ENCODE measurements at places on chromosomes 16 and 17.

GRCh38 chr17:73562896-73563295, 81.3 kb downstream of the SDK2 start:
- DNase-seq, result no peak

DNA sequence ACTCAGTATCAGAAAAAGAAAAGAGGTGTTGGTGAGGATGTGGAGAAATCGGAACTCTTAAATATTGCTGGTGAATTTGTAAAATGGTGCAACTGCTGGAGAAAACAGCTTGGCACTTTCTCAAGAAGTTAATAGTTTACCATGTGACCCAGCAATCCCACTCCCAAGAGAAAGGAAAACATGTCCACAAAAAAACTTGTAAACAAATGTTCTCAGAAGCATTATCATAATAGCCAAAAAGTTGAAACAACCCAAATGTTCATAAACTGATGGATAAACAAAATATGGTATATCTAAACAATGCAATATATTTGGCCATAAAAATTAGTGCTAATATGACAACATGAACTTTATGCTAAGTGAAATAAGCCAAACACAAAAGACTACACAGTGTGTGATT, 2.6 kb upstream of the MAPK7 start:
- DNase-seq, result no peak

- peak; percentile 87 for DNase-seq
Measured at GRCh38 chr16:67244387-67245185, 2.7 kb downstream of the FHOD1 start.

GRCh38 chr17:57987581-57988300, at the start of gene VEZF1:
VEZF1 (minus strand) TSS chr17:57988254; CDS start chr17:57988111, 143 bp downstream.
- peak; percentile 73 for DNase-seq

GRCh38 chr16:88809068-88809675, 2.6 kb downstream of the APRT start:
- no peak for DNase-seq

GRCh38 chr16:69193855-69194254, 6.9 kb downstream of the SNTB2 start:
- DNase-seq, result no peak

DNA sequence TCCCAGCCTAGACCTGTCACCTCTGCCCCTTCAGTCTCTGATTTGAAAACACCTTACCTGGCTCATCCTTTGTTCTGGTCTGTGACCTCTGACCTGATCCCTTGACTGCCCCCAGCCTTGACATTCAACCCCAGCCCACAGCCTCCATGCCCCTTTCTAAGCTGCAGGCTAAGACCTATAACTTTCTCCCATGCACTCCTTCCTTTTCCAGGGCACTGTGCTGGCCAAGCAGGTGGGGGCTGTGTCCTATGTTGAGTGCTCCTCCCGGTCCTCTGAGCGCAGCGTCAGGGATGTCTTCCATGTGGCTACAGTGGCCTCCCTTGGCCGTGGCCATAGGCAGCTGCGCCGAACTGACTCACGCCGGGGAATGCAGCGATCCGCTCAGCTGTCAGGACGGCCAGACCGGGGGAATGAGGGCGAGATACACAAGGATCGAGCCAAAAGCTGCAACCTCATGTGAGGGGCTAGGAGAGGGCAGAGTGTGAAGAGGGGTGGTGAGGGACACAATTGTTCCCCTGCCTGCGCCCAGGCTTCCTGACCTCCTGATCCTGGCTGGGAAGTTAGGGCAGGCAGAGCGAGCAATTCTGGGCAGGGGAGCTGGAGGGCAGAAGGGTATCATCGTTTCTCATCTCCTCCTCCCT, 3.3 kb downstream of the RND2 start:
- DNase-seq, result no peak

GRCh38 chr17:1147664-1148063, 32.1 kb downstream of the ABR start:
- no peak for DNase-seq

GRCh38 chr17:26774291-26775218, 519.4 kb upstream of the WSB1 start:
- no peak for DNase-seq

- DNase-seq, result no peak
Measured at GRCh38 chr16:24685539-24686432, 43.7 kb upstream of the TNRC6A start.

- DNase-seq, result no peak
Measured at GRCh38 chr16:3953728-3954410, 73.4 kb upstream of the CREBBP start.

- no peak for DNase-seq
Measured at GRCh38 chr17:3812771-3813170, 11.8 kb upstream of the ITGAE start.
